ENCODE measurements at places on chromosomes 12 and 14.

DNA sequence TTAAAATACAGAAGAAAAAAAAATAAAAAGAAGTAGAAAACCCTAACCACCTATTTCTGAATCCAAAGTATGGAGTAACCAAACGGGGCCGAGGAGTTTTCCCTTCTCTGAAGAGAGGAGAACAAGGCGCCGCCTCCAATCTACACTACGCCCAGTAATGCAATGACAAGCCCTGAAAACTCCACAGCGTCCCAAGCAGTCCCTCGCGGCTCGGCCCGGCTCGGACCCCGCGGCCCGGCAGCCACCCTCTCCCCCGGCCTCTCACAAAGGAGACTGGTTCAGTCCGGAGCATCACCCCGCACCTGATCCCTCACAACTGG, 371 bp downstream of the CHD8 start:
- DNase-seq = no peak

GRCh38 chr12:2489275-2489674, 305.5 kb upstream of the FKBP4 start:
- no peak for DNase-seq

GRCh38 chr12:43835264-43835655, 621 bp upstream of the TMEM117 start:
- no peak for DNase-seq

GRCh38 chr14:103551338-103551762, 11.1 kb downstream of the BAG5 start:
- no peak for DNase-seq

- no peak for DNase-seq
Observed at GRCh38 chr12:131072451-131073230, 118.9 kb downstream of the ADGRD1 start.

All from activated T-cell treated with anti-CD3 and anti-CD28 coated beads, Interleukin-2, amount 50 U/mL, for 4 hours (primary cell).